ENCODE measurements at places on chromosomes 5 and 9.

DNA sequence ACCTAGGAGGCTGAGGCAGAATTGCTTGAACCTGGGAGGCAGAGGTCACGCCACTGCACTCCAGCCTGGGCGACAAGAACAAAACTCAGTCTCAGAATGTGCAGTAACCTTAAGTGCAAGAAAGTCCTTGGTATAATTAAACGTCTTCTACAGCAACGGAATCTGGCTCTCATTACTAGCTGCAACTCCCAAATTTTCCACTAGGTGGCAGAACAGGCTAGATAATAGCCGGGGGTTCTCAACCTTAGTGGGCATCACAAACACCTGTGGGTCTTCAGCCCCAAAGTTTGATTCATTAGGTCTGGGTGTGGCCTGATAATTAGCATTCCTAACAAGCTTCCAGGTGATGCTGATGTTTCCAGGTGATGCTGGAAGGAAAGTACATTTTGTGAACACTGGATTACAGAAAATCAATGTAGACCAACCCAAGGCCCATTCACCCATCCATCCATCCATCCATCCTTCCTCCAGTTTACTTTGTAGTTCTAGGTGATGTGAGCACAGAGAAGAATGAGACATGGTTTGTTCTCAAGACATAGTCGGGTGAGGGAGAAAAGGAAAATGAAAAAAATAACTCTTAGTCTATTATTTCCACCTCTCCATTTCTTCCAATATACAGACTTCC, 37.3 kb downstream of the FBXW2 start:
- DNase-seq, result peak; percentile 63

DNA sequence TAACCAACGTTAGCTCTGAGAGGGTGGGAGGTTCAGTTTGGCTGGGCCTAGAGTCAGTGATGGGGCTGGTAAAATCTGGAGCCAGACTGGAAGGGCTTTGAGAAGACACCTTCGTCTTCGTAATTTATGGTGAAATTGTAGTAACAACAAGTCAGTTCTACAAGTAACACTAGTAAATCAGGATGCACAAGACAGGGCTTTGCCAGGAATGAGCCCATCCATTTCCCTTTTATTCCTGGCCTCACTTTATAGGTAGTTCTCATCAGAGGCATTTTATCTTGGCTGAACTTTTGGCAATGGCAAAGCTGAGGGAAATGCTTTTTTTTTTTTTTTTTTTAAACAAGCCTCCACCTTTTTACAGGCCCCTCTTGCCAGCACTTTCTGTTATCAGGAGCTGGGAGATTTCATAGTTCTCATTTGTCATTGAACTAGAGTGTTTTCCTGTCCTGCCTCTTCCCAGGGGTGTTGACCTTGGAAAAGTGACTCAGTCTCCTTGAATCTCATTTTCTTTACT, 110.5 kb upstream of the KLF4 start:
- DNase-seq, result no peak

- no peak for DNase-seq
These were observed 12.7 kb downstream of the RLN1 start for GRCh38 chr9:5326893-5327548.

DNA sequence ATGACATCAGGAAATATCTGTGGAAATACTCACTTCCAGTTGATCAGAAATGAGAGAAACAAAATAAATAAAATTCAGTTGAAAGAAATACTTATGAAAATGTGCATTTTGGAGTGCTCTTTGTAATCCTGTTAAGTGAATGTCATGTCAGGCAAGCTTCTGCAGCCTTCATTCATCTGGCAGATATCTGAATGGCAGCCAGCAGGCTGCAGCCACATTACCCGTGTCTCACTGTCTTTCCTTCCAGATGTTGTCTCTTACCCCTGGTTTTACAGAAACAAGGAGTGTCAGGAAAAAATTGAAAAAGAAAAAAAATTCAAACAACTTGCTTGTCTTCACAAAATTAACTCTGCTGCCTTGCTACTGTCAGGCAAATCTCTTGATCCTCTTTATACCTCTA, 445.0 kb upstream of the RIOK2 start:
- no peak for DNase-seq

DNA sequence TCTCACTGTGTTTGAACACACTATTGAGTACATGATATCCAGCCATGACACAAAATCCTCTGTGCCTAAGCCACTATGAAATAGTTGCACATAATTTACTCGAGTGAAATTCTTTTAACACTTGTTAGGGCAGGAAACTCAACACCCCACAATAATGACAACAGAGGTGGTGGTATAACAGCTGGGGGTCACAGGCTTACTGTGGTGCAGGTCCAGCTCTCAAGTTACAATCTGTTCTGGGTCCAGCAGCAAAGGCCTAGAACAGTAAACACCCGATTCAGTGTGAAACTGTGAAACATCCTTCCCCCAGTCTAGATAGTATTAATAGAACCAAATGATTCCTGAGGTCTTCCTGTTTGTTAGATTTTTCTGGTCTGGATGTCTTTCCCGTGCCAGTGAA, 102.9 kb upstream of the APC start:
- DNase-seq, result no peak

Data from COLO829 (cell line).